Activated T-helper 1 cell treated with anti-CD3 and anti-CD28 coated beads, Interleukin-2, amount 50 U/mL, for 16 hours (primary cell): ENCODE measurements at places on chromosomes 5 and 9.
A peak's percentile ranks its signal among the peaks of the same experiment; 100 is the strongest.

DNA sequence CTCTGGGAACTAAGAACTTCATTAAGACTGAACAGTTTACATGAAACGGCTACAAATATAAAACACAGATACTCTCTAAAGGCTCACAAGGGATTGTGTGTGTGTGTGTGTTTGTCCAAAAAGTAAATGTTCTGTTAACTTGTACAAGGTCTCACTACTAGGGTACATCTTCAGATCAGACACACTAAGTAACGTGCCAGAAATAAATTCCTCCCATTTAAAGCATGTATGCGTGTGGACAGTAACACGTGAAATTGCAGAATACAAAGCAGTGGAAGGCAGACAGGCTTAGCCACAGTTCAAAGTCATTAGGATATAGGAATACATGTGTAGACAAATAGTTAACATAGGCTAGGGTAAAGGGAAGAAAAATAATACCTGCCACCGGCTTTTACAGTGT, 1.8 kb downstream of the BNC2 start:
- DNase-seq: no peak

- no peak for DNase-seq
Observed at GRCh38 chr5:82265047-82265446, 13.1 kb downstream of the RPS23 start.

DNA sequence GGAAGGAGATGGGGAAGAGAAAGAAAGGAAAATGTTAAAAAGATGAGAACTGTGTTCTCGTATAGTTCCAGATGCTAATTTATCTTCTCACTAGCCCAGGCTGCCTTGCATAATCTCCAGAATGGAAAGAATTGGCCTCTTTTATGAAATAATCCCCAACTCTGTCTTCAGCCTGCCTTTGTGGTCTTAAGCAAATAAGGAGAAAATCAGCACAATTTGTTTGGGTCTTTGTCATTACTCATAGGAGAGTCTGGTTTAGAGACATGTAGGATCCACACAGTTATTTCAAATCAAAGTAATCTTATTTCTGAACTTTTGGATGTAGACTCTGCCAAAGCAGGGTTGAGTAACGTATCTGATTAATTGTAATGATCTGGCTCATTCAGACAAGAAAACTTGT, 50.7 kb upstream of the CAMK4 start:
- no peak for DNase-seq

GRCh38 chr9:118575341-118576070, 793.7 kb downstream of the BRINP1 start:
- DNase-seq: no peak

- DNase-seq: no peak
Observed at GRCh38 chr5:174292348-174292747, 246.8 kb downstream of the NSG2 start.

GRCh38 chr5:2656206-2656605, 95.3 kb downstream of the IRX2 start:
- no peak for DNase-seq

DNA sequence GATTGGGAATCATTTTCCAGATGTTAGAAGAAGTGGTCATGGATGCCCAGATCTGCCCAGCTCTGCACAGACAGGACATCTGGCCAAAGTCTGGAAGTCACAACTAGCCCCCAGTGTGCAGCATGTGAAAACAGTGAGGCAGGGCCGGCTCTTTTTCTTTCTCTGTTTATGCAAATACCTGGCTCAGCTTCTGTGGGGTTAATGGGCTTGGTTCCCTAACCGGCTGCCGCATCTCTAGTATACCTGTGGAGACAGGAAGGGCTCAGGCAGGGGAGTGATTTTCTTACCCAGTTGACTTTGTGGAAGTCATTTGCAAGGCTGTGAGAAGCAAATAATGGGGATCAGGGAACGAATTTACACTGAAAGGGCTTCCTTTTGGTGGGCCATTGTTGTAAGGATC, 254.8 kb upstream of the PANK3 start:
- no peak for DNase-seq

- no peak for DNase-seq
Observed at GRCh38 chr9:124871156-124871561, 9.2 kb downstream of the ARPC5L start.

- no peak for DNase-seq
Observed at GRCh38 chr9:134193912-134194535, 29.7 kb upstream of the RNU6ATAC start.

- DNase-seq: peak; percentile 69
Observed at GRCh38 chr9:89427621-89428221, 70.2 kb downstream of the SEMA4D start.

DNA sequence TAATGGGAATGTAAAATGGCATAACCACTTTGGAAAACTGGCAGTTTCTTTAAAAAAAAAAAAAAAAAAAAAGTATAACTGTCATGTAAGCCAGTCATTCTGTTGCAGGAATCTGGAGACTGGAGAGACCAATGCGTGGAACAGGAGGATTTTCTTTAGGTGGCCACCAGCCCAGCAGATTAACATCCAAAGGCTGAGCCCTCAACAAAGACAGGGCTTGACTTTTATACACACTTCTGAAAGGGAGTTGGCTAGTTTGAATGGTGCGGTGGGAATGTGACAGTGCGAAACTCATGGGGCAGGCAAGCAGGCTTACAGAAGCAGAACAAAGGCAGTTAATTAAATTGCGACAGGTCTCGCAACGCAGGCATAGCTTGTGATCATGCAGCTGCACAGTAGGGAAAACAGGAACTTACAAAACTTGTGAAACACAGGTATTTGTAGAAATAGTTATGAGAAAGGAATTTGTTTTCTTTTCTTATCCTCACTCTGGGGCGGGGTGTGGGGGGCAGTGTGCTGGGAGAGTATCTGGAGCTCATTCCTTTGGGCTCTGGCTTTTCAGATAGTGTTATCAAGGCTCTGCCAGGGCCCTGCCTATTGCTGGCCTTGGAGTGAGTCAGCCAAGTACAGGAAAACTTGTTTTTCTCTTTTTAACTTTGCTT, 12.0 kb downstream of the UIMC1 start:
- DNase-seq: no peak

- DNase-seq: no peak
Observed at GRCh38 chr9:124248066-124248465, 9.7 kb upstream of the NEK6 start.

- DNase-seq: no peak
Observed at GRCh38 chr5:55123365-55123764, 20.9 kb downstream of the GZMA start.

DNA sequence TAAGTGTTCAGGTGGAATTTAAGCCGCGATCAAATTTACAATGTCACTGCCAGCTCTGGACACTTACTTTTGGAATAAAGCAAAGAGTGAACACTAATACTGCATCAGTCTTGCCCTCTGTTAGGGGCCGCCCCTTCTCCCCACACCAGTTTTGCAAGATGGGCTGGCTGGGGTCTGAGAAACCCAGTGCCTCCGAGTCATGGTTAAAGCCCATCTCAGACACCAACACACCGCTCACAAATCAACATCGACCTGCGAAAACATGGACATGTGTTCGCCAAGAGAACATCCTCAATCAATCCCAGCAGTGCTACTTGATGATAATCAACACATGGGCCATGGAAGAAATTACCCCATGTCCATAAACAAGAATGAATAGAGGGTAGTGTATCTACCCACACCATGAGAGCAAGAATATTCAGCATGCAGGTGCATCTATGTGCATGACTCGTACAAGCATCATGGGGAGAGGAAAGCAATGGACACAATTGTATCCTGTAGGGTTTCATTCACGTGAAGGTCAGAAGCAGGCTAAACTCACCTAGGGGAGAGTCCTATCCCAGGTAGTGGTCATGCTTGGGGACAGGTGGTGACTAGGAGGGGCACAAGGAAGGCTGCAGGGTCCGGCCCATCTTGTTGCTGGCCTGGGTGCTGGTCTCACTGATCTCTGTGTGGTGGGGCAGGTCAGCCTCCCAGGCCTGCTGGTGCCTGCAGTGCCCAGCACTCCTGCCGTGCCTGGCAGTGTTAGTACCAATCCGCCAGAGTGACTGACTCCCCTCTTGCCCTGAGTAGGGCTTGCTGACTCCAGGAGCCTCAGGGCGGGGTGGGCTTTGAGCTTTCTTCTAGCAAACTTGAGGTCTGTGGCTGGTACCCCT, 5.0 kb downstream of the S1PR3 start:
- no peak for DNase-seq
